ENCODE measurements at places on chromosomes 5 and 9.

DNA sequence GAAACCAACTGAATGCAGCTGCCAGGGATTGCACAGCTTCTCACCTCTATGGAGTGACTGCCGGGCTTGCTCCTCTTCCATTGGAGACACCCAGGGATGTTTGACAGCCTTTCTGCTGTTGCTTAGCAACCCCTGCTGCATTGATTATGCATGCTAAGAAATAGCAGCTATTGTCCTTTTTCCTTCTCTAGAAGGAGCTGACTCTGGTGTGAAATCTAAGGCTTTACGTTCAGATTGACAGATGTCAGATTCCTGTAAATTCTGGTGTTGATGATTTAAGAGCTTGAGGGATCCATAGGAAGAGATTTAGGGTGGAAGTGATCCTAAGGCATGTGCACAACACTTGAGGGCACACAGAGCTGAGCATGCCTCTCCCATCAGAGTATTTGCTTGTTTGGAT lies 267.7 kb downstream of the NTRK2 start:
- no peak for DNase-seq

- no peak for DNase-seq
These were observed 214.7 kb downstream of the IRX2 start for GRCh38 chr5:2536632-2537377.

- DNase-seq = no peak
These were observed 588 bp upstream of the BRINP1 start for GRCh38 chr9:119369680-119370366.

DNA sequence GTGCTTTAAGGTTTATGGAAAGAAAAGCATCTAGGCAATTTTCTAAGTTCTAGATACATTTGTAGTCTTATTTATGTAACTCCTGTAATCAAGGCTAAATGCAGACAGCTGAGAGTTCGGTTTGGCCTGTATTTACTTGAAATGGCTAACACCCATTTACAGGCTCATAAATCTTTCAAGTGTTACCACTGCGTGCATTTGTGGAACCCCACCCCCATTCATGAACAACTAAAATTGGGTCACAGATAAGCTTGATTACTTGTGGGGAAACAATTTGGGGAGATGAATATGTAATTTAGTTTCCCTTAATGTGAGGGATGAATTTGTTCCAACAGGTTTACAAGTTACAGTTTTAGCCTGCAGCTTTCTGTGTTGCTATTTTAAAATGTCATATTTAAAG lies 360.6 kb downstream of the ARRDC3 start:
- DNase-seq = no peak

DNA sequence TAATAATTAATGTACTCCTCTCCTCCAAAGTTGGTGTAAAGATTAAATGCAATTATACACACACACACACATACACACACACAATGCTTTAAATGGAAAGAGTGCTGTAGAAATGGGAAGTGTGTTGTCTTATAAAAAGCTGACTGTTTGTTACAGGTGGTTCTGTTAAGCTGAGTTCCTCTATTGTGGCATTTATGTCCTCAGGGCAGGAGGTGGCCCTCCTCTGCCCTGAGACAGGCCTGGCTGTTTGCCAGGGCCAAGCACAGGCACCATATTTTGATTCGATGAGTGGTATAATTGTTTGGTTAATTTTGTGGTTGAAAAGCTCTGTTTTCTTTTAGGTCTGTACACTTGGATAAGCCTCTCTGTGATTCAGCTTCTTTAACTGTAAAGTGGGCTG lies 573.9 kb downstream of the KIF4B start:
- DNase-seq = no peak

- no peak for DNase-seq
These were observed 98.2 kb downstream of the CSNK1G3 start for GRCh38 chr5:123610209-123610608.

GRCh38 chr5:142317753-142318152 lies 7.1 kb downstream of the SPRY4 start:
- DNase-seq = no peak

GRCh38 chr9:133603135-133603927 lies 5.9 kb downstream of the FAM163B start:
- no peak for DNase-seq

DNA sequence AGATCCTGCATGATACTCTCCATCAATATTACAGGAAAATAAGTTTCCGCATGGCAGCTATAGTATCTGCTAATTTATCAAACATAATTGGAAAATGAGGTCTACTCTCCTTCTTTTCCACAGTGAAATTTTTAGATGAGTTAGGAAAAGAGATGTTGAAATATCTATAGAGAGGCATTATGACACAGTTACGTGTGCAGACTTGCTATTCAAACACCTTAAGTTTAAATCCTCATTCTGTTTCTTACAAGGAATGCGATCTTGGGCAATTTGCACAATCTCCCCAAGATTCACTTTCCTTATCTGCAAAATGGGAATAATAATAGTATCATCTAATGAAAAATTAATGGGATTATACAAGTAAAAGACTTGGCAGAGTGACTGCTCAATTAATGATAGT lies 91.7 kb upstream of the SLCO6A1 start:
- no peak for DNase-seq

DNA sequence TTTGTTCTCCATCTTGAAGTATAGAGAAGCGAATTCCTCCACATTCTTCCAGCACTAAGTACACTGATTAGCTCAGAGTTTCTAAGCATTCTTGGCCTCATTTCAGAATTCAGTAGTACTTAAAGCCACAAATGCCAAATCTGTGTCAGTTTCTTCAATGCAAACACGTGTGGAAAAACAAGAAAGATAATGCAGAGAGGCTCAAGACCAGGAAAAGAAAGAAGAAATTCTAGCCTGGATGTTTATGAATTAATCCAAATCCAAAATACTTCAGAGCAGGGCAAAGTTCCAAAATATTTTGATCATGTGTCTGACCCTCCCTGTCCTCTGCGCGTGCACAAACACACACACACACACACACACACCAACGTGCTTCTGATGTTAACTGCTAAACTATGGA lies 457.6 kb downstream of the SLCO4C1 start:
- DNase-seq = no peak

DNA sequence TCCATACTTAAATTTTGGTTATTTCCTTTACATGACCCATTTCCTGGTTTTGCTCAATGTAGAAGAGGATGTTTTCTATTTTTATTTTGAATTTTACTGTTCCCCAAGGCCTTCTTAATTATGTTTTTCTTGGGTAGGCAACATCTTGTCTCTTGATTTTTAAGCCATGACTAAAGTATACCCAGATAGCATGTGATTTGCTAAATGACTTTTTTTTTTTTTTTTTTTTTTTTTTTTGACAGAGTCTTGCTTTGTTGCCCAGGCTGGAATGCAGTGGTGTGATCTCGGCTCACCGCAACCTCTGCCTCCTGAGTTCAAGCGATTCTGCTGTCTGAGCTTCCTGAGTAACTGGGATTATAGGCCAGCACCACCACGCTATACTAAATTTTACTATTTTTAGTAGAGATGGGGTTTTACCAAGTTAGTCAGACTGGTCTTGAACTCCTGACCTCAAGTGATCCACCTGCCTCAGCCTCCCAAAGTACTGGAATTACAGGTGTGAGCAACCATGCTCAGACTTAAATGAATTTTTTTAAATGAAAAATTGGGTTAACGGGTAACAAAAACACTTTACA lies 198.6 kb upstream of the DAB2 start:
- no peak for DNase-seq

- DNase-seq = no peak
These were observed 261.1 kb upstream of the IRX4 start for GRCh38 chr5:2143646-2144353.

DNA sequence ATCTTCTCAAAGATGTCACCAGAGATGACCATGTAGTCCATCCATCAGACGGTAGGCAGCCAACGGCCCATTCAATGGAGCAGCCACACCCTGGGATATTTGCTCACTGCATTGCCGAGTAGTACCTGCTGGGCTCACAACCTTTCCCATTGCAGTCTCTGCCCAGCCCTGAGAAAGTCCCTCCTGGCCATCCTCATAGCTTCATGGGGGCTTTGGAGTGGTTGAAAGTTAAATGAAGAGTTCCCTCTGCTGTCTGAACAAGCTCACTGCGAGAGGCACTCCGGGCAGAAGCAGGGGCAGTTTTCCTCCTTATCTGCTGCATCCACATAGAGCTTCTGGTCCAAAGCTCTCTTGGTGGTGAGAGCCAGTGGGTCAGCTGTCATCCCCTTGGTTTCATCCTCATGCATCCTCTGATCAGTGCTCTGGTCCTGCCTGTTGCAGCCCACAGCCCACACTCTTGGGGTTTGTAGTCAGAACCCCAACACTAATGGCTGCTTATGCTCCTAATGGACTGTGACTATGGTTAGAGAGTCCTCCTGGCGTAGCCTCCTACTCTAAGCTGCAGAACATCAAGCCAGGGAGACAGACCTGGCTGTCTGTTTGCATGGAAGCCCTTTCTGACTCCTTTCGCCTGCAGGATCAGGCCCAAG lies 23.3 kb downstream of the TNFSF8 start:
- DNase-seq = peak; percentile 21

- peak; percentile 37 for DNase-seq
These were observed 4.8 kb upstream of the SMU1 start for GRCh38 chr9:33081128-33081851.

GRCh38 chr9:125493881-125494652 lies 212.9 kb downstream of the MAPKAP1 start:
- DNase-seq = no peak

DNA sequence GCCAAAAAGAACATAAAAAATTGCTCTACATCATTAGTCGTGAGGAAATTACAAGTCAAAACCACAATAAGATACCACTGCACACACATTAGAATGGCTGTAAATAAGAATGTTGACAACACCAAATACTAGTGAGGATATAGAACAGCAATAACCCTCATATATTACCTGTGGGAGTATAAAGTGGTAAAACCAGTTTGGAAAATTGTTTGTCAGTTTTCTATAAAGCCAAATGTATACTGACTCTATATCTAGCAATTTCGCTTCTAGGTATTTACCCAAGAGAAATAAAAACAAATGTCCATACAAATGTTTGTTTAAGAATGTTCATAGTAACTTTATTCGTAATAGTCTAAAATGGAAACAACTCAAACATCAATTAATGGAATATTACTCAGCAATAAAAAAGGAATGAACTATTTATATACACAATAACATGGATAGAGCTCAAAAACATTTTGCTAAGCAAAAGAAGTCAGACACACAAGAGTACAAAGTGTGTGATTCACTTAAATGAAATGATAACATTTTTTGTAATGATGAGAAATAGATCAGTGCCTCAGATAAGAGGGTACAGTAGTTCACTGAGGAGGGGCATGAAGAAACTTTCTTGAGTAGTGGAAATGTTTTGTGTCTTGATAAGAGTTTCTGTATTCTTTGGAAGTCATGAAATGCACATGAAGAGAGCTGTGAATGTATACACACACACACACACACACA lies 219.6 kb upstream of the ZNF462 start:
- no peak for DNase-seq

- DNase-seq = no peak
These were observed 29.2 kb upstream of the TGFBI start for GRCh38 chr5:135999406-136000139.

DNA sequence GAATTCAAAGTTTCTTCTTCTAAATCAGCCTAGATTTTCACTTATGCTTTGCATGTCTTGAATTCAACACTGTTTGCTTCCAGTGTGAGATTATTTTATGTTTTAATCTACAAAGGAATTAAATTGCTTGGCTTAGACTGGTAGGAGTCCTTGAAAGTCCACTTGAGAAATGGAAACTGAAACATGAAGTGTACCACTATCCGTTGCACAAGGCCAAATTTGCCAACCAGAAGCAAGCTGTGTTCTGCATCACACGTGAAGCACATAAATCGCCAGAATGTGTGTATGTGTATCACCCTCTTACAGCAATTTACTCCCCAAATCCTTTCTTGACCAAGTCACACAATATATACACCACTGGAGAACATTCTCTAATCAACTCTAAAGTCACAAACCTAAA lies 10.3 kb downstream of the SEMA6A start:
- no peak for DNase-seq

DNA sequence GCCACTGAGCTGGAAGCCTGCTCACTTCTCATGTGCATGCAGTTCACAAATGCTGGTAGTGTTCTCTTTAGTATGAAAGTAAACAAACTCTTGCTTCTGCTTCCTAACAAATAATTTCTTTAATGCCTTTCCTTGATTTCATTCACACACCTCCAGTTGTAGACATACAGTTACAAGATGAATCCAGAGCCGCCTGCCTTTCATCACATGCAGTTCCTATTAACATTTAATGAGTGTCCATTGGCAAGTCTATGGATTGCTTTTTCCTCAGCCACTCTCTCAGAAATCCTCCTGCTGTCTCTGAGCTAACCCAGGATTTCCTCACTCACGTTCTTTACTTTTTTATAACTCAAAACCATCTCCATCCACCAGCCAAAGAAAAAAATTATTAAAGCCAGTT lies 408.6 kb downstream of the BNC2 start:
- no peak for DNase-seq

GRCh38 chr9:110443866-110444220 lies 106.2 kb upstream of the TXNDC8 start:
- no peak for DNase-seq

Measured in activated CD4-positive, alpha-beta T cell treated with anti-CD3 and anti-CD28 coated beads, Interleukin-2, amount 50 U/mL, for 1 hour (primary cell).